Substantia nigra (tissue), 51 donors: ENCODE measurements at places on chromosomes 7 and 10.

GRCh38 chr10:79027147-79028055 is 41.4 kb upstream of the ZMIZ1 start:
- DNase-seq: no peak

GRCh38 chr10:132836832-132837540 is 51.0 kb upstream of the NKX6-2 start:
- peak; percentile 68 for DNase-seq

DNA sequence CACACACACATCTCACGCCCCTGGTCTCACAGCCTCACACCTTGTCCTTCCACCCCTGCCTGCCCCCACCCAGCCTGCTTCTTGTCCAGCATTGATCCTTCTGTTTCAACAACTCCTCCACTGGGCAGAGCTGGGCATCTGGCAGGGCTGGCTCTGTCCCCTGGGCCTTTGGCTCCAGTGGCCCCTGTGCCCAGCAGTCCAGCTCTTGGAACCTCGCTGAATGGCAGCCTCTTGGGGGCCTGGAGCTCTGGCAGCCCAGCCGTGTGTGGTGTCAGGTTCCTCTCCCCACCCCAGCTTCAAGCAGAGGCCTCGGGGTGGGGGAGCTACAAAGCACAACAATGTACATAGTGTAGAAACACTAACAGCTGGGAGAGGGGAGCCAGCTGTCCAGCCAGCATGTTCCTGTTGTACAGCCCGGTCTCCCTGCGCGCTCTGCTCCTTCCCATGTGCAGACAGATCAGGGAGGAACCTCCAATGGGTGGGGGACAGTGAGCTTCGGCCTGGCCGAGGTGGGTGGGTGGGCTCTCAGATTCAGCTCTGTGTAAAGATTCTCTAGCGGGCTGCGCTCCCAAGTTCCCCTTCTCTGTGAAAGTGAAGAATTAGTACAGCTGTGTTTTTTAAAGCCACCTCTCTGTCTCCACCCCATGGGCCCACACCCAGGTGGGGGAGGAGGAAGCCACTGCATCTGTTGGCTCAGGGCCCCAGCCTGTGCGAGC is 19.4 kb downstream of the ZMIZ2 start:
- DNase-seq: peak; percentile 44

DNA sequence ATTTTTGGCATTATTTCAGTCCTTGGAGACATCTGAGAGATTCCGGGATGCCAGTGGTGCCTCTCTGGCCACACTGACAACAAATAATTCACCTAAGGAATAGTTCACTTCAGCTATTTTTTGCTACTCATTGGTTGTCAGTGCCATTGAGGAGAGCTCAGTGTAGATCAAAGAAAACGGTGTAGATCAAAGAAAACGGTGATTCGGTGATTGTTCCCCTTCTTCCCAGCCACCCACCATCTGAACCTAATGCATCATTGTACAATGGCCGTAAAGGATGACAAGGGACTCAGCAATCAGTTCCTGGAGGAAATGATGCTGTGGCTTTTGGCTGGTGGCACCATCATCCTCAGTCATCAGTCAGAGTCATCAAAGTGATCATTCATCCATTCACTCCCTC is 80.6 kb downstream of the PTPRZ1 start:
- DNase-seq: no peak

- DNase-seq: no peak
Measured at GRCh38 chr10:74445493-74445892, 294.5 kb downstream of the ADK start.

- DNase-seq: no peak
Measured at GRCh38 chr7:7157177-7157886, 25.0 kb upstream of the C1GALT1 start.

- no peak for DNase-seq
Measured at GRCh38 chr10:111956841-111957240, 226.7 kb downstream of the GPAM start.

GRCh38 chr7:130377178-130377577 is 3.1 kb upstream of the CPA1 start:
- DNase-seq: no peak

DNA sequence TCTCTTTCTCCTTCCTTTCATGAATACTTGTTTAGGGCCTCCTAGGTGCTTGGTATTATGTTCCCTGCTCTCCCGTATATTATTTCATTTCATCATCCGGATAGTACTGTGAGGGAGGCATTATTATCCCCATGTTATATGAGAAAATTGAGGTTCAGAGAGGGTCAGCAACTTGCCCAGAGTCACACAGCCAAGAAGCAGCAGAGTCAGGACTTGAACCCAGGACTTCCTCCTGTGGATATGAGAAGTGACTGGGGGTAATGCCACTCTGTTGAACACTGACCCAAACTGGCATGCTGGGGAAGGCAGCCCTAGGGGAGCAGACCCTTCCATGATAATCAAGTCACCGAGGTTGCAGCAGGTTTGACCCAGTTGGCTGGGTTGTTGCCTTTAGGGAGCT is 8.2 kb upstream of the SFRP5 start:
- no peak for DNase-seq

DNA sequence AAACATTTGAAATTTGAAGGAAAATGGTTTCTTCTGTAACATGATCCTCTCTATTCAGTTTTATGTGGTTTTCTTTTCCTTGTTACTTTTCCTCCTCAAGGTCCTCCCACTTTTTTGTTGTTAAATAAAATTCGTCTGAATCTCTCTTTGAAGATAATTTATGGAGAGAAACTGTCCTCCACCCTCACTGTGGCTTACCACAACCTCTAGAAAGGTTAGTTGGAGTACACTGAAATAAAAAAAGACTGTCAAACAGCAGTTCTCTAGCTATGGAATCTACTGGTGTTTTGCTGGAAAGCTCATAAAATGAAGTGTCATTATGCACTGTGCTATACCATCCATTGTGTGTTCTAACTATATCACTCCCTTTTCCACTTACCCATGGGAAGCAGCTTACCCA is 189.4 kb downstream of the HDAC9 start:
- no peak for DNase-seq

DNA sequence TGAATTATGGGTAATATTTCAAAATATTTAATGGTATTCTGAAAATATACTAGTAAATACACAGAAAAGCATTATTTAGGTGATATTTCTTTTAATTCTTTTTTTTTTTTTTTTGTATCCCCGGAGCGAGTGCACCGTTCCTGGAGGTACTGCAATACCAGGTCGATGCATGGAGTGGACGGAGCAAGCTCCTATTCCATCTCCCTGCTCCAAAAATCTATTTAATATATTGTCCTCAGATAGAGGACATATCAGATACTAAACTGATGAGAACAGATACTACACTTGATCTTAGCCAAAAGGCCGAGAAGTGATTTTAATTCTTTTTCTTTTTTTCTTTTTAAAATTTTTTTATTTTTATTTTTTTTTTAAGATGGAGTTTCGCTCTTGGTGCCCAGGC is 10.8 kb downstream of the BTRC start:
- DNase-seq: no peak

GRCh38 chr7:84546403-84546802 is 351.8 kb upstream of the SEMA3A start:
- DNase-seq: no peak

DNA sequence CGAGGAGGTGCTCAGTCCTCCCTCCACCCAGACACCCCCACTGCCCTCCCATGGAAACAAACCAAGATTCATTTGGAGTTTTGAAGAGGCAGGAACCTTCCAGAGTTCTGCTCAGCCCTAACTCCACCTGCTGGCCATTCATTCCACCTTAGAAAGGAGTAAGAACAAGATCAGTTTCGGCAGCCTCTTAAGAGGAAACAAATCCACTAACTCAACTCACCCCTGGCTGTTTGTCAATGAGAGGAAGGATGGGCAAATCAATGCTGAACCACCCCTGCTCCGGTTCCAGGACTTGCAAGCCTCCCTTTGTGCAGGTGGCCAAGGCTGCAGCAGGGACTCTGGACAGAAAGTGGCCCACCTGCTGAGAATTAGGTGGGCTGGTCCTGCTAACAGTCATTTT is 26.2 kb downstream of the CCDC3 start:
- DNase-seq: no peak

- DNase-seq: no peak
Measured at GRCh38 chr10:44647877-44648542, 263.1 kb upstream of the CXCL12 start.

DNA sequence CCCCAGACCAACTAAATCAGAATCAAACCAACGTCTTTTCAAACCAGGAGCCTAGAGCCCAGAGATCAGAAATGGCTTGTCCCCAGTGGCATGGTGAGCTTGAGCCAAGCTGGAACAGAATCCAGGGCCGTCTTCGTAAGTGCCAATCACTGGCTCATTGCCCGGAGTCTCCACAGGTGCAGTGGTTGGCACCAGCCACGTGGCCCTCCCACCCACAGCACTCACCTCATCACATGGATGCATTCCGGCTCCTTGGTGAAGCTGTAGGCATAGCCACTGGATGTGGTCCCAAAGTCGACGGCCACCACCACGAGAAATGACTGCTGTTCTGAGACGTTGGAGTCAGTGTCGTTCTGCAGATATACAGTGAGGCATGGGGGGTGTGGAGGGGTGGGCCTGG is 37.4 kb downstream of the HSPA12A start:
- DNase-seq: peak; percentile 36

- DNase-seq: no peak
Measured at GRCh38 chr7:12287901-12288300, 76.8 kb downstream of the TMEM106B start.

DNA sequence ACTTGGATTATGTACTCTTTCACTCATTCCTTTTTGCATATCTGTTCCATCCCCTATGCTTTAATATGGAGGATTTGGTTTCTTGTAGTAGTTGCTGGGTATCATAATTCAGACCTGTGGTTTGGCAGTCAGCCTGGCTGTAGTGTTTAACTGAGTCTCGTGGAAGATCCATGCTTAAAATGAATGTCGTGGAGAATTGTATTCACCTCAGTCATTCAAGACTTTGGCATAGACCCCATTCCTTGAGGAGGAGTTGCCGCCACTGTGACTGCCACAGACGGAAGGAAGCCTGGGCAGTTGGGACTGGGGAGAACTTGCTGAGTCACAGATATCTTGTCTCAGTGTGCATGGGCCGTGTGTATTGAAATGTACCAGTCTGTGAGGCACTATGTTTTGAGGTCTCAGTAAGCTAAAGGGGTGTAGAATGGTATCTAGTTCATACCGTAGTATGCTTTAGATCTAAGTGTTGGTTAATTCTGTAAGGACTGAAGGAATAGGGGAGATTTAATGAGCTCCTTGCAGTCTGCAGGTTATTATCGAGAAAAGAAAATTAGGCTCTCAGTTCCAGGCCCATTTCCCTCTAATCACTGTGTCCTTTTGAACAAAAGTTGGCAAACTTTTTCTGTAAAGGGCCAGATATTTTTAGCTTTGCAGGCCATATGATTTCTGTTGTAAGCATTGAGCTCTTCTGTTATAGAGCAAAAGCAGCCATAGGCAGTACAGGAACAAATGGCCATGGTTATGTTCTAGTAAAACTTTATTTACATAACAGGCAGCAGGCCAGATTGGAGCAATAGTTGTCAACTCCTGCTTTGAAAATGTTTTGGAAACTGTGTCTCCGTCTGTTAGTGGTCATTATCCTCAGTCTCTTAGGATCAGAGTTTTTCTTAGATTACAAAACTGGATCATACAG is 76.8 kb downstream of the TPST1 start:
- no peak for DNase-seq
